ENCODE measurements at places on chromosomes 1 and 21.

DNA sequence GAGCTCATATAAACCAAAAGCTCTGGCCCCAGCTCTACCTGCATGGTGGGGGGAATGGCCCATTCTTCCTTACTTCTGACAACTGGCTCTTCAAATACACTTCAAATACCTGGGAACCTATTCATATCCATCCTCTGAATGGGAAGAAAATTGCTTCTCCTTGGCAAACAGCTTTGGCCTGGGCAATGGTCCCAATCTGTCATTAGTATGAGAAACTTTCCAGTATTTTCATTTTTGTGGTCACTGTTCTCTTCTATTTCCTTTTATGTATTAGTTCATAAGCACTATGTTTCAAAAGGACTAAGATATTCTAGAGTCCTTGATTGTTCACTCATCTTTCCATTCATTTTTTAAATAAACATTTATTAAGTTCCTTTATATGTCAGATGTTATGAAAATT, 5.2 kb upstream of the HSD3B2 start:
- DNase-seq = no peak

DNA sequence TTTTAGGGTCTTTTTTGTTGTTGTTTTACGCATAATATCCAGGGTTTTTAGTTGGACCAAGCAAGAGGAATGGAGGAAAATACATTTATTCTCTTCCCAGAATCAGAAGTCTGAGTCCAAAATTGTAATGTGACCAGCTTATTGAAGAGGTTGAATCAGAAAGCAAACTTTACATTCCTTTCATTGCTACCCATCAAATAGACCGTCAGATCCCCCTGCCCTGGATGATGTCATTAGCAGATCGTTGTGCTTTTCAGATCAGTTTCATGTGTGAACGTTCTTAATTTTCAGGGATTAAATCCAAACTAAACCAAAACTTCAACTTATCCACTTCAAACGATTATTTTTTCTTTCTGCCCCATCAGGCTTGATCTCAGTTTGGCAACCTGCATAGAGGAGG, 85.7 kb upstream of the NGF start:
- no peak for DNase-seq

DNA sequence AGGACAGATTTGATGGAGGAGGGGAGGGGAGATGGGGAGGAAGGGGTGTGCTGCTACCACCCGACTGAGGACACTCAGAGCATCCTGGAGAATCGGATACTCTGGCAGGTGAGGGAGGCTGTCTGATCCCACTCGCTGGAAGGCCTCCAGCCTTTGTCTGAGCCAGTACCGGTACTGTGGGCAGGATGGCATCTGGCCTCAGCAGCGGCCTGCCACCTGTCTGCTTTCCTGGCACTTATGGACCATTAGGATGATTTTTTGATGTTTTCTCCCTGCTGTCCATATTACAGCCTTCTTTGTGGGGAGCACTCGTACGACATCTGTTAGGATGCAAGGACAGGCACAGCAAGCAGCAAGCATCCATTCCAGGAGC, 11.5 kb downstream of the ATP2B4 start:
- DNase-seq = no peak

GRCh38 chr1:164644774-164645644, 86.0 kb downstream of the PBX1 start:
- DNase-seq = no peak

DNA sequence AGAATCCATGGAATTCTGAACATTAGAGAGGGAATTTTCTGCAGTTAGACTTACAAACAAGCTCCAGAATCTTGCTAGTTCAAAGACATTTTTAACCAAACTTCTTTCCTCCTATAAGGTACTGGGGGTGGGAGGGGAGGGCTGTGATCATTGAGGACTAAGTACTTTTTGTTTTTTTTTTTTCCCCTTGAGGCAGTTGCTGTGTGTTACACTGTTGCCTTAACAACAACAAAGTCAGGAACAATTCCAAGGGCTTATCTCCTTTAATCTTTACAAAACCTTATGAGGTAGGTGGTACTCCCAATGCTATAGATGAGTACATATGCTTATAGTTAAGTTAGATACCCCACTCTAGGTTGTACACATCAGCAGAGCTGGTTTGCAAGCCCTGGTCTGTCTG, 62.9 kb downstream of the PPP1R12B start:
- no peak for DNase-seq

GRCh38 chr1:19757641-19758040, 42.1 kb downstream of the TMCO4 start:
- DNase-seq = no peak

- no peak for DNase-seq
These were observed 247.4 kb downstream of the PTBP2 start for GRCh38 chr1:96968983-96969382.
